ENCODE measurements at places on chromosomes 2 and 18.

GRCh38 chr2:26737221-26737620 is 26.9 kb upstream of the SLC35F6 start:
- no peak for DNase-seq

DNA sequence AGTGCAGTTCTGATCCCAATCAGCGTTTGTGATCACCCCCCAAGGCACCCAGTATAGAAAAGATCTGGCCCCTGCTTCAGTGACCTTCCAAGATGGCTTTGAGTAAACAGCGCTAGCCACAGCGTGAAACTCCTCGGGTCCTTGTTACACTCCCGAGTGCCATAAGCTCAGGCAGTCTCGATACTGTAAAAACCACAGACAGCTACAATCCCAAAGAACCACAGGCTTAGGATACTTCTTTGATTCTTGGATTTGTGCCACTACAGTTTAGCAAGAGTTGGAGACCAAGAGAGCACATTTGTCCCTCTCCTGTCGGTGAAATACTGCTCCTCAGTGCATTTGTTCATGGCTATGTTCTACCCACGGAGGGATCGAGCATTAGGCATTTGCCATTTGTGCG is 352.5 kb upstream of the ZNF521 start:
- DNase-seq: no peak

DNA sequence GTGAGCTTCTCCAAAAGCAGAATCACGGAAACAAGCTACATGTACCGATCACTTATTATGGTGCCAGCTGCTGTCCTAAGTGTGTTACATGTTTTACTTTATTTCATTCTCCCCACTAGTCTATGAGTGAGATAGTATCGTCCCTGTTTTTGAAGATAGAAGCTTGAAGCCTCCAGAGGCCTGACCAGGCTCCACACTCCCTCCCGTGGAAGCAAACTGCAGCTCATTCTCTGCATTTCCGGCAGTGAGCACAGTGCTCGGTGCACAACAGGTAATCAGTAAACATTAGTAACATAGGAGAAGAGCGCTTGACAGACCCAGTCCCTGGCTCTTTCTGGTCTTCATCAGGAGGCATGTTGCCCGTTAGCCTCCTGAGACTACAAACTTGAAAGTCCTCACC is 72.9 kb downstream of the ZBTB7C start:
- DNase-seq: no peak

DNA sequence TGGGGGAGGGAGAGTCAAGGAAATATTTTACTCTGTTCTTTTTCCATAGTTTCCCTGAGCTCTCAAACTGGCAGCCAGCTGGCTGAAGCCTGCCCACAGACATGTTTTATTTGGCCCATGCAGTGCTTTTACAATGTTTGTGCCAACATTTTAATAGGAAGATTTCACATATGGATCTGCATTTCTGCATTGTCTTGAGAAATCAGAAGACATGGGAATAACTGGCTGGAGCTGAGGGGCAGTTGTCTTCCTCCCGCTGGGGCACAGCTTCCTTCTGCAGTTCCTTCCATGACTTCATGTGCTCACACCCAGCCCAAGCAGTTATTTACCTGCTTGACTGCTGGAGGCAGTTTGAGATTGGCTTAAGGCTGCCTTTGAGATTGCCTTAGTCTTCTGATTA is 74.4 kb downstream of the PLCL1 start:
- DNase-seq: no peak

DNA sequence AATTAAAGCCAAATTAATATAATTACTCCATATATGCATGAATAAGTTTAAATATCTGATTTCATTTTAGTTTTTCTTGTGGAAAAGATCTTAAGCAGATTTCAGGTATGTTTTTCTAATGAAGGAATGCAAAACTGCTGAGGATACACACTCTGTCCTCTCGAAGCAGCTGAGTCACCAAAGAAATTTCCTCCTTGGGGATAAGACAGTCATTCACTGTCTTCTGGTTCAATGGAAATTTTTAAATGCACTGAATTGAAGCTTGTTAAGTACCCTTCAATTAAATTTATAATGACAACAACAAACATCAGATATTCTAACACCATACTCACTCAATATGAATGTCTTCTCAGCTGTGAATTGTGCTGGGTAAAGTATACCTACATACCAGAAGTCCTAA is 101.5 kb upstream of the DNER start:
- DNase-seq: no peak

DNA sequence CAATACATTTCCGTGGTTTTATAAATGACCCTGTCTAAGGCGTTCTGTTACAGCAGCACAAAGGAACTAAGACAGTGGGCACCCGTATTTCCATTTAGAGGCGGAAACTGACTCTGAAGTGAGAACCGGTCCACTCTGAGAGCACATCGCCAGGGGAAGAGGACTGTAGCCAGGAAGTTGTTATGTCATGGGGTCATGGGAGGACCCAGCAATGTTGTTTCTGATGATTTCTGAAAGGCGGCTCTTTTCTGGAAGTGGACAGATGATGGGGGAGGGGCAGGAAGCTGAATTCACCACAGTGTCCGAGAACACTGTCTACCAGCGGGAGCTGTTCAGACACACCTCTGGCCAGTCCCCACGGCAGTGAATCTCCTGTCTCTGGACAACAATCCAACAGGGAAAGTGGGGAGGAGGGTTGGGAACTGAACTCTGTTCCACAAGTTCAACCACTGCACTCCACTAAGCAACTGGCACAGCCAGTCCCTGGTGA is 2.1 kb upstream of the LRRFIP1 start:
- no peak for DNase-seq

DNA sequence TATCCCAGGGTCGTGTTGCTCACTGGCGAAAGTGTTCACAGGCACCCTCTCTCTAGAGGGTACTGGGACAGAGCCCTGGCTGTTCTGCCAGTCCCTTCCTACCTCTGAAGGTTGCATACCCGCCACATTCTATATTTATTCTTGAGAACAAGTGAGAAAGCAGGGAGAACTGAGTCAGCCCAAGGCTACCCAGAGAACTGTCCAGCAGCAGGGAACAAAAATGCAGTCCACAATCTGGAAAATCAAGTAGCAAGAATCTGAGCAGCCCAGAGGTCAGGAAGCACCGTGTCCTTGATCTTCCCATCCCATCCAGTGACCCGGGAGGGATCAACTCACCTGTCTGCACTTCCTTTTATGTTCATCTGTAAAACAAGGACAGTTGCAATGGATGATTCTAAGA is 164.1 kb downstream of the FBXO15 start:
- no peak for DNase-seq

GRCh38 chr2:136407952-136408318 is 290.0 kb upstream of the CXCR4 start:
- DNase-seq: no peak

- no peak for DNase-seq
Observed at GRCh38 chr2:218003981-218004419, 1.2 kb upstream of the TNS1 start.

GRCh38 chr2:16082276-16082675 is 141.9 kb downstream of the MYCN start:
- DNase-seq: no peak

- no peak for DNase-seq
Observed at GRCh38 chr2:2645162-2645855, 314.2 kb upstream of the MYT1L start.

DNA sequence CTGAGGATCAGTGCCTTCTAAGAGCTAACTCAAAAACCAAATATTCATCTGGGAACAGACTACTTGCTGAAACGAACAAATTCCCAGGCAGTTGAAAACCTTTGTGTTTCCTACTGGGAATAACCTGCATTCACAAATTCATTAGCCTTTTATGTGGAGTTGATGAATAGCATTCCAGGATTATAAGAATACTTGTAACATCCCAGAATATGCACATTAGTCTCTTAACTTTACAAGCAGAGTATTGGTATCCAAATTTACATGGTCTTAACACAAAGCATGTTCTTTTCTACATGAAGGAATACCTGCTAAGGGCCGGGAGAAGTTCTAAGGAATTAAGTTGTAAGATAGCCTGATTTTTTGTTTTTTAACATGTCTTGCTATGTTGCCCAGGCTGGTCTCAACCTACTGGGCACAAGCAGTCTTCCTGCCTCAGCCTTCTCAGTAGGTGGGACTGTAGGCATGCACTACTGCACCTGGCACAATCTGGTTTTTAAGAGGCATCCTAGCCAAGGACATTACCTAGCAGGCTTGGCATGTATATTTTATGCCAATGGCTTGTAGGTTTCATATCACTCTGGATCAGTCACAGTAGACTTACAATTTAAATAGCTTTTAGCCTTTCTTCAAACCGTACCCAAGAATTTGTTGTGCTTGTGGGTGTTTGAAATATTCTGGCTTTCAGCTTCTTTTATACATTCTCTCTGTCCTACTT is 50.7 kb downstream of the MGAT5 start:
- DNase-seq: no peak

DNA sequence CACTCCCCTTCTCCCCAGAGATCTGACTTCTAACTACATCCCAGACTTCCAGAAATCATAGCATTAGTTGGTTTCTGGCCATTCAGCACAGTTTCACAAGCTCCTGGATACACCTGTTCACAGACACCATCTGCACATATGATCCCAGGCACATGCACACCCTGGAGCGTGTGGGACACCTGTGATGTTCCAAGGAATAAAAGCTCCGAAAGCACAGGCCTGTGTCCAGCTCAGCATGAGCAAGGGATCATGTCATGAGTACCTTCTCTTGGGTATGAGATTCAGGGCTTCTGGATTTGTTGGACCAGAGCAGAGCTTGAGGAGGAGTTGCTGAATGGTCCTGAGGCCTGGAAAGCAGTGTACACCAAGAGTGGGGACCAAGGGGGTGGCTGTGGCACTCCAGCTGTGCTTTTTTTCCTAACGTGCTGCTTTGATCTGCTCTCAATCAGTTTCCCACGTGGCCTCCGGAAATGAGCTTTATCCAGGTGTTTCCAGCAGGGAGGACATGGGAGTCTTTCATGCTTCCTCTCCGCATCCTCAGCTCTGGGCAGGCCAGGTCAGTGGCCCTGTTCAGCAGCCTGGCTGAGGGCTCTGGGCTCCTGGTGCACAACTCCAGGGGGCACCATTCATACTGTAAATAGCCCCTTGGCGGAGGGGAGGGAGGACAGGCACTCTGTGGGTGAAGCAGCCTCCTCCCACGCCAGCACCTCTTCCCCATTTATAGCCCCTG is 1.8 kb downstream of the DYSF start:
- peak; percentile 8 for DNase-seq

GRCh38 chr18:54776282-54776977 is 51.8 kb upstream of the RAB27B start:
- DNase-seq: peak; percentile 10

DNA sequence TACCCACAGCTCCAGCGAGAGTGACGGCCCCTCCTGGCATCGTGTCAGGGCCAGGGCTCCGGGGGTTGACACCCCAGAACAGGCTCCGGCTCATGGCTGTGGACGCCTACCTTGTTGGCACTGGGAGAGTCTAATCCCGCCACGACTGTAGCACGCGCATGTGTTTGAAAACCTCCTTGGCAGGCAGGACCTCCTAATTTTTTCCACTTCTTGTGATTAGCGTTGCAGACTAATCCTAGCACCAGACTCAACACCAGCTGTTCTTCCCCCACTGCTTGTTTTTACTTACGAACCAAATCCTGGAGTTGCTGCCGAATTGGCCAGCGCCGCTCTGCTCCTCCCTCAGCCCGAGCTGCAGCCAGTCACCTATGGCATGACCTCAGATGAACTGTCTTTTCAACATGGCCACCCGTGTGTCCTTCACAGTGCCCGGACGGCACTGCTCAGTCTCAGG is 110.7 kb downstream of the KLHL29 start:
- DNase-seq: no peak

DNA sequence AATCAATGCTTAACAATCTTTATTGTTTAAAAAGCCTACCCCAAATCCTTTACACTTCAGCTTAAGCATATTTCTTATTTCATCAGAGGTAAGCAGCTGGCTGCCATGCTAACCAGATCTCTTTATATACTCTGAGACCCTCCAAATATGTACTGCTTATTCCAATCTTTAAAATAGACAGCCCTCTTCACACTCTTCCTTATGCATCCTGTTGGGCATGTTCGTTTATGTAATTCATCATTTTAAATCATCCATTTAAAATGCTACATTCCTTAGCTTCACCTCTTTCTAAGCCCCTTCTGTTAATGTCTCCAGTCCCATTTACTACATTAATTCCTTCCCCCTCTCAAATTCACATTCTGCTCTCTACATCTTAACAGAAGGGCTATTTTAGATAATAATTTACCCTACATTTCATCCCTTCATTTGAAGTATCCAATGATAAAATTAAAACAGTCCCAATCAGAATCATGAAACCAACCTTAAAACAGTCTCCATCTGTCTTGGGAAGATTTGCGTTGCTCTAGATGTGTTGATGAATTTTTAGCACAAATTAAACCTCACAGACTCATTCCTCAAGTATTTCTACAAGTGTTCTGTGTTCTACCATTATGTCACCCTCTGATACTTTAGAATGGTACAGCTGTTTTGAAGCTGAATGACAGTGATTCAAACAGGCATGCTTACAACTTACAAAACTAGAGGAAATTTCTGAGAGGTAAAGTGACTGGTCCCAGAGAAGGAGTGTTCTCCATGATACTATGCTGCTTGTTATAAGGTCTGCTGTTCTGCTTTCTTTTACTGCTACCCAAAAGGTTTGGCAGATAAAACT is 59.1 kb downstream of the ZNF385B start:
- no peak for DNase-seq

DNA sequence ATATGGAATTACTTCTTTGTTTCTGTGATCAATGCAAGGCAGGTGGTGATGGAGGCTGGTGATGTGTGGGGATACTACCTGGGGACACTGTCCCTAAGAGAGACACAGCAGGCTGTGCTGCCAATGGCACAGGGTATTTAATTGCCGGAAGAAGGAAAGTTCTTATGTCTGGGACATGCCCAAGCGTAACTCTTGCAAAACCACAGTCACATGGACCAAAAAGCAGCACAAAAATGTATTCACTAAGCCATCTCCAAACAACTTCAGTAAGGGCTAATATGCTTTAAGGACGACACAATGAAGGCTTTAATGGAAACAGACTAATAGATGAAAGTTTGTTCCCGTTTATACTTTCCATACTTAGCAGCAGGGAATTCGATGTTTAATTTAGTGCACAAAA is 49.7 kb upstream of the AP1S3 start:
- no peak for DNase-seq

DNA sequence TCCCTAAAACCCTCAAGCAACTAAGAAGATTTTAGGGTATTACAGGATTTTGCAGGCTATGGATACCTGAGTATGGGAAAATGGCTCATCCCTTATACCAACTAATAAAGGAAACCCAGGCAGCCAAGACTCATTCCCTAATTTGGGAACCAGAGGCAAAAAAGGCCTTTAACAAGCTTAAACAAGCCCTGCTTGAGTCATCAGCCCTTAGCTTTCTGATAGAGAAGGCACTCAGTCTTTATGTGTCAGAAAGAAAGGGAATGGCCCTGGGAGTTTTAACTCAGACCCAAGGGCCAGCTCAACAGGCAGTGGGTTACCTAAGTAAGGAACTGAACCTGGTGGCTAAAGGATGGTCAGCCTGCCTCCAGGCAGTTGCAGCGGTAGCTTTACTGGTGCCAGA is 96.9 kb upstream of the RMP24 start:
- DNase-seq: no peak

DNA sequence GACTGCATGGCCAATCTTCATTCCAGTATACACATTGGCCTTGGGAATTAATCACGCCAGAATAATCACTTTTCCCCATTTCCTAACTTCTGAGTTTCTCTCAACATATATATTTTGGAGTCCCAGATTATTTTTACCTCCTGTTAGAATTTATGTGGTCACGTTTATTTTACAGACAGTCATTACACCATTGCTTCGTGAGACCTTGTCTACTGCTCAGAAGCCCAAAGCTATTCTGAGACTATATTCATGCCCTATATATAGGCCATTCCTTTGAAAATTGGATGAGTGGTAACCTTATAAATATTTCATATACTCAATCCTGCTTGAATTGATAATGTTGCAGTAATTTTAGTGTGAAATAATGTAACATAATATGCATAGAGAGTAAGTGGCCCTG is 610.0 kb upstream of the CDH2 start:
- DNase-seq: no peak

Measured in GM20000 (cell line).